ENCODE measurements at places on chromosomes 1 and 21.

DNA sequence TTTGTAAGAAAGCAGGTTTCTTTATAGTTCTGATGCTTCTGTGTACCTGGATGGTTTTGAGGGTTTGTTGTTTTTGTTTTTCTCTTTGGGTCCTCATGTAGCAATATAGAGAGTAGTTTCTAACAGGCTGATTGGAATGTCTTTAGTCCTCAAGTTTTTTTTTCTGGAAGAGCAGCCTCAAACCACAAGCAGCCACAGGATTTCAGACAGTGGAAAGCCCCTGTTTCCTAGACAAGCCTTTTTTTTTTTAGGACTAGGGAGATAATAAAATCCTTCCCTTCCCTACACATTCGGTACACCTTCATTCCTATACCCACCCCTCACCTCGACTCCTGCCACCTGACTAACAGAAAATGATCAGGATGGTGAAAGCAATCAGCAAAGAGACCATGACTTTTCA is 47.6 kb downstream of the ACP6 start:
- no peak for DNase-seq

- DNase-seq: no peak
Observed at GRCh38 chr1:215529111-215529510, 38.0 kb upstream of the KCTD3 start.

GRCh38 chr1:8809342-8809736 is 8.1 kb downstream of the RERE start:
- DNase-seq: no peak

DNA sequence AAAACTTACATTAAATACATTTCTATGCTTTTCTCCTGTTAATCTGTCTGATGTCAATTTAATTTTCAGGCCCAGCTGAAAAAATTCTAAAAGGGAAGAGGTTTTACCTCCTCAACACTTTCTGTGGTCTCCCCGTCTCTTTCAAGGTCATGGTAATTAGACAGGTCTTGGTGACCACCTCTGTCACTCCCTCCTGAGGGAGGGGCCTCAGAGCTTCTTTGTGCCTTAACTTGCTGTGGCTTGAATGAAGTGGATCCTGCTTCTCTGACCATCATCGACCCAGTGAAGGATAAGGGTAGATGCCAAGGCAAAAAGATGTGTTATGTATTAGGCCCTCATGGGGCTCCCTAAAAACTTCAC is 40.8 kb upstream of the OSBPL9 start:
- no peak for DNase-seq

DNA sequence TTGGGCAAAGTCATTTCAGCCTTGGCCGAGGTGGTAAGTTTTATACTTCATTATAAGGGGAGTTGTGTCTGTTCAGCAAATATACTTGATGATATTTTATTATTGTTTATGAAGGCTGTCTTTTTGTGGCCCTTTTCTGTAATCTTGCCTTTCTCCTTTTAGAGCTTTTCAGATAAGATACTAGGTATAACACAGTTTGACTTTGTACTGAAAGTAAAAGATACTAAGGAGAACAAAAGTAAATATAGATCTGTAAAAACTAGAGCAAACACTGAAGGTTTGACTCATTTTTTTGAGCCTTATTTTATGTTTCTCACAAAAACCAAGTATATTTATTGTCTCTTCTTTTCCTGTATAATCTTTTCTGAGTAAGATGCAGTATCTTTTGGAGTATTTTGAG is 61.9 kb downstream of the KIF1B start:
- DNase-seq: no peak

DNA sequence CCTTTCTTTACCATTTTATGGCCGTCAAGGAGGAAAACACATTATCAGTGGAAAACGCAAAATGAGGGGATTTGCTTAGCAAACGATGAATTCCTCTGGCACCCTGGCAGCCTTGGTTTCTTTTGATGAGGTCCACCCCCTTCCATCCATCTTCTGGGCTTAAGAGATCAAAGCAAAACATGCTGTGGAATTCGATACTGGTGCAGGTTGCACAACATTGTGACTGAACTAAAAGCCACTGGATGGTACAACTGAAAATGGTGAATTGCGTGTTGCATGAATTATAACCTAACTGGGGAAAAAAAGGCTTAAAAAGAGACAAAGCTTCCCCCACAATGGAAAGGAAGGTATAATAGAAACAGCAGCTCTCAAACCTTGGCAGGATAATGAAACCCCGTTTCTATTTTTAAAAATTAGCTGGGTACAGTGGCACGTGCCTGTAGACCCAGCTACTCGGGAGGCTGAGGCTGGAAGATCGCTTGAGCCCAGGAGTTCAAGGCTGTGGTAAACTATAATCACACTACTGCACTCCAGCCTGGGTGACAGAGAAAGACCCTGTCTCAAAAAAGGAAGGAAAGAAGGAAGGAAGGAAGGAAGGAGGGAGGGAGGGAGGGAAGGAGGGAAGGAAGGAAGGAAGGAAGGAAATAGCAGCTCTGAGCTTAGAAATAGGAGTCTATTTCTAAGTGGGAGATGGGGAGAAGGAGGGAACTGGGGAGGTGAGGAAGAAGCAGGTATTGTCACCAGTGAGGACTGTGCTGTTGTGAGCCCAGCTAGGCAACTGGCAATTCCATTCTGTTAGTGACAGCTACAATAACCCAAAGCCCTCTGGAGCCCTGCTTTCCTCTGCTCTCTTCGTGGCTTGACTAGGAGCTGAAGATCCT is 29.0 kb upstream of the LGALS8 start:
- no peak for DNase-seq

DNA sequence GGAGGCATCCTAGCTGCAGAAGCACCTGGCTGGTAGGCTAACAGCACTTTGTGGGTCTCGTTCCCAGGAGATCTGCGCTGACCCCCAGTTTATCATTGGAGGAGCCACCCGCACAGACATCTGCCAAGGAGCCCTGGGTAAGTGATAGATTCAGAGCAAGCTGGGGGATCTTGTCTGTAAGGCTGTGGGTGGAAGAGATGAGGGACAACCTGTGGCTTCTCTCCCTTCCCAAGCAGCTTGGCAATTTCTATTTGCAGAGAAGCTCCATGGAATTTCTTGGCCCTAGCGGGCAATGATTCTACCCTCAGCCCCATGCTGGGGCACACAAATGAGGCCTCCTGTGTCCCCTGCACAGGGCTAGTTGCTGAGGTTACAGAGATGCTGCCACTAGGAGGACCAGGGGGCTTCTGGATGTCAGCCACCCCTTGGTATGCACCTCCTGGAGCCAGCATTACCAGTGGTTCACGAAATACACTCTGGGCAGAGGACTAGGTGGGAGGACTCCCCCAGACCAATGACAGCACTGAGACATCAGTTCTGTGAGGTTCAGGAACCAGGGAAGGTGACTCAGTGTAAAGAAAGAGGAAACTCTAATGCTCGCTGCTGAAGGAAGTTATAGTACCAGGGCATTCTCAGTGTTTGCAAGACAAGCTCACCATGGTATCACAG is 5.5 kb downstream of the CAPN2 start:
- DNase-seq: no peak

DNA sequence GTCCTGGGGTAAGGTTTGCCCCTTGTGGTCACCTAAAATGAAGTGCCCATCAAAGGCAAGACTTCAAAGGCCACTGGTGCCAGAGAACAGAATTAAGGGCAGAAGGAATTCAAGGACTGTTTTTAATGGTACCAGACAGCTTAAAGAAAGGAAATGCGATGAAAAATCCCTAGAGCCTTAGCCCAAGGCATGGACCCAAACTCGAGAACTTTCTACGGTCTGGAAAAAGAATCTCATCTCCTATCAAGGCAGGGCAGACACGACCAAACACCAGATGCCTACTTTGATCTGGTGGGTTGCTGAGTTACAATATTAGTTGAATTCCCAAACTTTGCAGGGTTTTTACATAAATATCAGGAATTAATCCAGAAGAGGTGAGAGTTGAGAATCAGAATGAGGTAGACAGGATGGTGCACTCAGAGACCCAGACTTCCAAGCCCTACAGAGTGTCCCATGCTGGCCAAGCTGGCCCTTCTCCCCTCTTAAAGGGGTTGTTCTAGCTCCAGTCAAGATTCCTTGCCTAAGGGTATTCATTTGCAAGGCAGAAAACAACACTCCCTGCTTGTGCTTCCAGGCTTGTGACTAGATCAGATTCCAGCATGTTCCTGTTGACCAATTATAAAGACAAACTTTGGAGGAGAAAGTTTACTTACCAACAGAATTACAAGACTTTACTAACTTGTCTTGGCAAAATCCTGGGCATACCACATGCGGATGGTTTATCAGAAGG is 48.0 kb downstream of the EDN2 start:
- DNase-seq: no peak

GRCh38 chr1:211331011-211331709 is 4.5 kb downstream of the TRAF5 start:
- no peak for DNase-seq

GRCh38 chr21:44065428-44065827 is 41.8 kb upstream of the PWP2 start:
- no peak for DNase-seq

DNA sequence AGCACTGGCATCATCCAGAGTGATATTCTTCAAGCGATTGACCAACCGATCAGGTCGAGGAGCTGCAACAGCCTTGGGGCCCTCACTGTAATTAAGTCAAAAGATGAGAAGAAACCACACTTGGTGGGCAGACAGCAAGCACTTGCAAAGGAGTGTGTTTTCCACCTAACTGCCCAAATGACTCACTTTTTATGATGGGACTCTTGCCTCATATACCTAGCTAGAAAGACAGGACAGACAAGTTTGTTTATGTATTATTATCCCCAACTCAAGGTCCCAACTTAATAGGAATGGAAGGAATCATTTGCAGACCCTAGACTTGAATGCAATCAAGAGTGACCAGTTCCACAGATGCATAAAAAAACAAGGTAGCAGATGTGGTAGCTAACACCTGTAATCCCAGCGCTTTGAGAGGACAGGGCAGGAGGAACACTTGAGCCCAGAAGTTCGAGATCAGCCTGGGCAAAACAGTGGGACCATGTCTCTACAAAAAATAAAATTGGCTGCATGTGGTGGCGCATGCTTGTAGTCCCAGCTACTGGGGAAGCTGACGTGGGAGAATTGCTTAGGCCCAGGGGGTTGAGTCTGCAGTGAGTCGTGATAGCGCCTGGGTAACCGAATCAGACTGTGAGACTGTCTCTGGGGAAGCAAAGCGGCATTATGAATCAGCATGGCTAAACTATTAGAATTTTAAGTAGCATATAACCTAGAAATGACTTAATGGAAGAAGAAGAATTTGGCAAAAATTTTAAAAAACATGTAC is 2.3 kb upstream of the NRAS start:
- DNase-seq: no peak

GRCh38 chr1:219927956-219928790 is at the start of gene SLC30A10:
TSS of gene SLC30A10 (minus strand) at chr1:219928557. CDS start at chr1:219928440, 117 bp downstream.
- peak; percentile 54 for DNase-seq

DNA sequence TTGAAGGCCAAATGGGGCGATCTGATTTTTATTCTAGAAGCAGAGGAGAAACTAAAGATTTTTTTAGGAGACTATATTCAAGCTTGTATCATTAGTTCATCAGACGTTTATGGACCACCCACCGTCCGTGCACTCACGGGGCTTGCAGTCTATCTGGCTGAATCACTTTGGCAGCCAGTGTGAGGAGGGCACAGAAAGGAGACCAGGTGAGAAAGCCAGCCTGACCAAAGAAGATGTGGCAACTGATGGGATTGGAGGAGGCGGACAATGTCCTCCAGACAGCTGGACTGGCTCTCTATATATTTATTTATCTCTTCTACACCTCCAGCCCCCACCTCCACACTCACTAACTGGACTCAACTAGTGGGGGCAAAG is 822 bp upstream of the ELOVL1 start:
- no peak for DNase-seq

DNA sequence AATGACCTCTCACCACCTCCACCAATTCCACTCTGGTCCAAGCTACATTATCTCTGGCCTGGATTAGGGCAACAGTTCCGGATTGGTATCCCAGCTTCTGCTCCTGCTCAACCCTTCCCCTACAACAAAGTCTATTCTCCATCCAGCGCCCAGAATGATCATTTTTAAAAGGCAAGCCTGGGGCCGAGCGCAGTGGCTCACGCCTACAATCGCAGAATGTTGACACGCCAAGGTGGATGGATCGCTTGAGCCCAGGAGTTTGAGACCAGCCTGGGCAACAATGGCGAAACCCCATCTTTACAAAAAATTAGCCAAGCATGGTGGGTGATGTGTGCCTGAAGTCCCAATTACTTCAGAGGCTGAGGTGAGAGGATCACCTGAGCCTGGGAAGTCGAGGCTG is 2.2 kb downstream of the LYST start:
- no peak for DNase-seq

- no peak for DNase-seq
Observed at GRCh38 chr1:99535470-99536164, 110.3 kb upstream of the PALMD start.

GRCh38 chr1:224612246-224612645 is 3.9 kb upstream of the CNIH3 start:
- DNase-seq: no peak

DNA sequence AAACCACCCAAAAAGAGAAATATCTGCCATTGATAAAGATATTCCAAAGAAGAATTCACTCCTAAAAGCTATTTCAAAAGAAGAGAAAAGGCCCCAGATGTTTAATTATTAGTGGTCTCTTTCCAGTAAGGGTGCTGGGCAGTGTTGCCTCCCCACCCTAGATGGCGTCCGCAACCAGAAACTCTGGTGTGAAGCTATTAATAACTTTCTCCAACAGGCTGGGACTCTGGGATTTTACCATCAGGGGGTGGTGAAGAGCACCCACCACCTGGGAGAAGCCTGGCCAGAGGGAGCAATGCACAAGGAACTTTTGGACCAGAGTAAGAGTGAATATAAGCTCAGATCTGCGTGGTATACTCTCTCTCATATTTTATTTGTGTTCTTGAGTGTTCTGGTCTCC is 115.4 kb upstream of the TIAM1 start:
- DNase-seq: no peak

GRCh38 chr1:93746021-93746812 is 64.6 kb upstream of the BCAR3 start:
- DNase-seq: no peak

- no peak for DNase-seq
Observed at GRCh38 chr1:227004796-227005195, 64.7 kb downstream of the COQ8A start.

GRCh38 chr1:208644401-208645160 is 400.4 kb upstream of the PLXNA2 start:
- DNase-seq: no peak

GRCh38 chr1:206892351-206892984 is 4.8 kb upstream of the IL24 start:
- DNase-seq: no peak

GRCh38 chr1:90996742-90997413 is 25.0 kb downstream of the ZNF644 start:
- DNase-seq: no peak

DNA sequence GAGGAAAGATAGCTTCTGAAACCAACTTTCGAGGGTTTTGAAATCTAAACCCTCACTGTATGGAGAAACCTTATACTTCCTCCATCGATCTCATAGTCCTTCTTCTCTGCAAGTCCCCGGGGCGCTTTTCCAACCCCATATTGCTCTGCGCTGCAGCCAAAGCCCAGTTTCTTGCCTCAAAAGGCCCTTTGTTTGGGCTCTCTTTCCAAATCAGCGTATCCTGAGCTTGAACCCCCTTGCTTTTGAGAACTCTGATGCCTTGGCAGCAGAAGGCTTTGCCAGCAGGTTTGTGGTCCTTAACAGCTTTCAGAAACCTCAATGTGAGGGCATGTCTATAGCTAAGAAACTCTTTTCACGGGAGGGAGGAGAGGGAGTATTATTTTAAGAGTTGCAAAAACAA is 21.6 kb downstream of the PLPP3 start:
- DNase-seq: no peak

- DNase-seq: no peak
Observed at GRCh38 chr21:15207231-15207630, 142.4 kb upstream of the NRIP1 start.

- DNase-seq: no peak
Observed at GRCh38 chr1:154075746-154076145, 79.1 kb downstream of the NUP210L start.

All from NCI-H1930 (cell line).